DMS53 (cell line): ENCODE measurements at places on chromosomes 5 and 9.
A peak's percentile ranks its signal among the peaks of the same experiment; 100 is the strongest.

- peak; percentile 9 for DNase-seq
These were observed 370.9 kb upstream of the PRR16 start for GRCh38 chr5:120093178-120093577.

- peak; percentile 17 for DNase-seq
These were observed 284.5 kb upstream of the NUDT12 start for GRCh38 chr5:103847060-103847459.

- DNase-seq = peak; percentile 89
These were observed 33.6 kb upstream of the SLC36A1 start for GRCh38 chr5:151413800-151414199.

GRCh38 chr9:19284729-19285128, 54.2 kb downstream of the DENND4C start:
- no peak for DNase-seq

DNA sequence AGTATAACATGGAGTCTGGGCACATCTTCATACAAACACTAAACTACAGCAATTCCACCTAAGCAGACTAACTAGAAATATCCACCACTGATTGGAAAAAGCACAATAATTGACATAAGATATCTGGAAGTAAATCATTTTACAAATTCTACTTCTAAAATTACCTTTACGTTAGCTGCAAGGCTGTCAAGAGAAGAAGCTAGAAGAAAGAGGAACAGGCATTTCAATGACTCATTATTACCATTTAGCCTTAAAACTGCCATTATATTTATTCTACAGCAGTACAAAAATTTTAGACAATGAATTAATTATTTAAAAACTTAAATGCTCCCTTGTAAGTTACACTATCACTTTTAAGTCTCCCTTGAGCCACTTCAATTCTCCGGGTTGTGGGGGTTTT, 43.4 kb upstream of the PLPP6 start:
- no peak for DNase-seq

DNA sequence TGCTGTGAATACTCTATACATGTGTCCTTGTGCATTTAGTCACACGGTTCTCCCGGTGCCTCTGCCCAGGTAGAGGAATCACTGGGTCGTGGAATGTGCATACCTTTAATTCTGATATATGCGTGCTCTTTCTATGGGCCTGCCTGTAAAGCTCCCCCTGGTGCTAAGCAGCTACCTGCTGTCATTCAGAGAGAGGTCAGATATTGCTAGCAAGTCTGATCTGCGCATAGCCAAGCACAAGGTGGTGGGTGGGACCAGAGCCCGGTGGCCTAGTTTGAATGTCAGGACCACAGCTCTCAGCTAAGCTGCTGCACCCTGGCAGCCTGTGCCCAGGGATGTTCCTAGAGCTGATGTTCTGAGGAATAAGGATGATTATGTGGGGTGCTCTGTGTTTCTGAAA, 33.4 kb downstream of the TJP2 start:
- peak; percentile 1 for DNase-seq

GRCh38 chr5:87298692-87299362, 31.1 kb downstream of the RASA1 start:
- no peak for DNase-seq

- DNase-seq = no peak
These were observed 3.0 kb downstream of the LECT2 start for GRCh38 chr5:135951807-135952206.

DNA sequence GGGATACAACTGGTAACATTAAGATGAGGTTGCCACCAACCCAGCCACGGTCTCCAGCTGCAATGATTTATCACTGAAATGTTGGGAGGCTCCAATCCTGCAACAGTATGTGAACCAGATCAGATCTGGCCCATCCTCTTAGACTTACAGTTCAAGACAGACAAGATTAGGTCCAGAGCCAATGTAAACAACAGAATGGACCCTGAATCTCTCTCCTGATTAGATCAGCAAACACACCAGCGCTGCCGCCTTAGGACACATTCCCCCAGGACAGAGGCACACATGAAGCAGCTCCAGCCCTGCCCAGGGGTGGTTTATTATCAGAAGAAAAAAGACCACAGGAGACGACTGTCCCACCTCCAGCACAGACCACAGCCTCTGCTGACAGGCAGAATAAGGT, 82.1 kb downstream of the SLIT3 start:
- DNase-seq = no peak

- DNase-seq = no peak
These were observed 179.6 kb upstream of the CDH9 start for GRCh38 chr5:27217977-27218376.

GRCh38 chr5:131992370-131992769, 19.1 kb downstream of the ACSL6 start:
- no peak for DNase-seq

DNA sequence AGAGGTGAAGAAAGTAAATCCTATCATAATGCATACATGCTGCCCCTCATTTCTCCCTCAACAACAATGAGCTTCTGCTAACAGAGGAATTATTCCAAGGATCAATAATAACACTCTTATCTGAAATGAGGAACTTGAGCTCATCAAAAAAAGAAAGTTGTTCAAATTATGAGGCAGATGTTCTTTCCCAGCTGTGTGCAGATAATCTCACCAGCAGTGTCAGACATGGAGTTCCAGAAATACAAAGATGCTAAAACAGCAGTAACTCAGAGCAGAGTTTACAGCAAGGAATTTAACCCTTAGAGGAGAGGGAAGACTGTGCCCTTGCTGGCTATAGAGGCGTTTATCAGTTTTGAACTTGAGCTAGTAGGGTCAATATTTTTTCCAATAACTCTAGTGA, 153.1 kb downstream of the TRIM36 start:
- no peak for DNase-seq

- DNase-seq = no peak
These were observed 719 bp downstream of the ARL14EPL start for GRCh38 chr5:116032991-116033390.

DNA sequence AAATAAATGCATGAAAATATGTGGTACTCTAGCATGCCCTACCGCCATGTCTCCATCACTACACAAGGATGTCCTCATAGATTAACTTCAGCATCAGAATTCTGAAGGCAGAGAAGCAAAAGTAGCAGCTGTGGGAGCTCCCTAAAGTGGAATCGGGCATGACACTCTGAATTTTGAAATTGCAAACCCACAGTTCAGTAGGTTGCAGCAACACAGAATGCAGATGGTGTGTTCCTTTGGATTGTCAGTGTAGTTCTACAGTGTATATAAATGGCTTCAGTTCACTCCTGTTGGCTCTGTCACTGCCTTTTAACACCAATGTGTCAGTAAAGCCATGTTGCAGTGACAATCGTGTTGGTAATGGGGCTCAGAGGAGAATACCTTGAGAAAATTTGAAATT, 973.6 kb upstream of the WWC1 start:
- DNase-seq = no peak

DNA sequence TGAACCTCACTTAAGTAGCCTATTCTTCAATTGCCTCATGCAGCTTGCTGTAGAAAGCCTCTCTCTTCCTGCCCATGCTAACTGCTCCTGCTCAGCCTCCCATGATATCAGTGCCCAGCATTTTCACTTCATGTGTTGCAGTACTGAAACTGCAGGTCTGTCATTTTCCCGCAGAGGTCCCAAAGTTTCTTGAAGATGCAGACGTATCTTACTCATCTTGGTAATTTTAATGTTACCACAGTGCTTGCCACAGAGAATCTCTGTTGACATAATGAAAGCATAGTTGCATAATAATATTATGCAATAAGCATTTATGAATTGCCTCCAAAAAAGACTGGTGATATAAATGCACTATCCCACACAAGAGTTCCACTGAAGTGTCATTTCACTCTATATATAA, 561.1 kb upstream of the DAP start:
- DNase-seq = no peak

GRCh38 chr9:7118633-7119032, 360.9 kb downstream of the KDM4C start:
- peak; percentile 86 for DNase-seq

- no peak for DNase-seq
These were observed 141.0 kb downstream of the DCP2 start for GRCh38 chr5:113117543-113118115.

DNA sequence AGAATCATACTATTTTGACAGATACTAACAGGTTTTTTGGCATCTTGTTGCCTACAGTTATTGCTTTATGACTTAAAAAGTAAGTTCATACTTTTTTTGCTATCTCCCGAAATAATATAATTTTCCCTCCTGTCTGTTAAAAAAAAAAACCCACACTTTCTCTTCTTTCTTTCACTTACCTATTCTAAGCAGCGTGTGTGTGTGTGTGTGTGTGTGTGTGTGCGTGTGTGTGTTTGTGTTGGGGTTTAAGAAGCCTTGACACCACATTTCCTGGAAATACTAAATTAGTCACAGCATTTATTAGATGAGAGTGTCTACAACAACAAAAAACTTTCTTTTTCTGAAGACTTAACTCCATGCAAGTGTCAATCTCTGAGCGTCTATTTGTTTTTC, 12.4 kb downstream of the TNFAIP8 start:
- DNase-seq = no peak

- DNase-seq = no peak
These were observed 29.6 kb downstream of the IRF1 start for GRCh38 chr5:132460846-132461568.

DNA sequence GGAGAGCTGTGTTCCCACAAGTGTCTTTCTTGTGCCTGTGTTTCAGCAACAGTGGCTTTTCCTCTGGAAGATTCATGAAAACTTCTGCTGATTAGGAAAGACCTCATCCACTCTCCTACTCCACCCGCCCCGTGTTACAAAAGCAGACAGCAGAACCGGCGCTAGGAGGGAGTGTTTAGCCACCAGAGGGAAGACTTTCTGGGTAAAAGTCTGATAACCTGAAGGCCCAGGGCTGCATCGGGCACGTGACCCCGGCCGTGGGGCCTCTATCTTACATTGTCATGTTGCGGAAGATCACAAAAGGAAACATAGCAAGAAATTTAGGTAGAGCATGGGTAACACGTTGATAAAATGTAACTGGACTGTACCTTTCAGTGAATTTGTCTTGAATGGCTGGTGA, 32.0 kb upstream of the DMRT2 start:
- peak; percentile 59 for DNase-seq

GRCh38 chr5:38191693-38192092, 66.7 kb upstream of the EGFLAM start:
- no peak for DNase-seq

- no peak for DNase-seq
These were observed 374.9 kb upstream of the TRPC7 start for GRCh38 chr5:136740228-136740627.

- DNase-seq = no peak
These were observed 99.5 kb downstream of the DAB2IP start for GRCh38 chr9:121750715-121751623.

DNA sequence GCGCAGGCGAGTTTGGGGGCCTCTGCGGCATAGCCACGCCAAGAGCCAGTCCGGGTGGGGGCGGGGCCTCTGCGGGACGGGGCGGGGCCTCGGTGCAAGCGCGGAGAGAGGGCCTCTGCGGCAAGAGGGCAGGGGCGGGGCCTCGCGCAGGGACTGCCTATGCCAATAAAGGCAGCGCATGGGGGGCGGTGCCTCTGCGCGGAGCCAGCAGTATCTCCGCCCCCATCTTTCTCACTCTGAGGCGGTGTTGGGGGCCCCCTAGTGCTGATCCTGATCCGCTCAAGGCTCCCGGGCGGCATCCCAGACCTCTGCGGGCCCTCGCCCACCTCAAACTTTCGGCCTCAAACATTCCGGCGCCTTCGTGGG, 9.2 kb upstream of the GPRIN1 start:
- no peak for DNase-seq

DNA sequence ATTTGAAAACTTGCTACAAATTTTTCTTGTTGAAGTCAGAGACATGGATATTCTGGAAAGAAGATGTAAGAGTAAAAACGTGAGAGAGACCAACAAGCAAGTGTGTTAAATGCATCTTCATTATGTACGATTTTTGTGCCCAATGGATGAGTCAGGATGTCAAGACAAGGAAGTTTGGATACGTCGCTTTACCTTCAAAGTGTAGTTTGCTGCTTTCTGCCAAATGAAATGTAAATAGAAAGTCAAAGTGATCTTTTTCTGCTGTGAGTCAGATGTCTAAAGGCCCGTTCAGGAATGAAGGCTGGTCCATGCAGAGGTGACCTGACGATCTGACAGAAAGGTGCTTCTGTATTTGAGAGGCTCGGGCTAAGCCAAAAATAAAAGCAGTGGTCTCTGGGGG, 273.1 kb upstream of the PIK3R1 start:
- no peak for DNase-seq

- no peak for DNase-seq
These were observed 2.0 kb downstream of the HAVCR2 start for GRCh38 chr5:157106630-157107461.

DNA sequence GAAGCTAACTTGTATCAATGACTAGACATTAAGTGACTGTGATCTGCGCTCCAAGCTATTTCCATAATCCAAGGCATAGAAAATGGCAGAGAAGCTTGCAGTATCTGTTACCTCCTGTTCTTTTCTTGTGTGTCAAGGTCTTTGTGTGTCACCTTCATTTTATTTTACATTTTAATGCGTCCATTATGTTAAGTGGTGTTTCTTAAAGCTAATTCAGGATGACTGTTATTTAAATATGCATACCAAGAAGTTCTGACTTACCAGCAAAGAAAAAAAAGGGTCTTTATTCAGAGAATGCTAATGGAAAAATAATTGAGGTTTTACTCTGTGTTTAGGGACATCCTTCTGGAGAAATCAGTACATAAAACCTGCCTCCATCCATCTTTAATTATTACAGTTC, 52.3 kb downstream of the STK32A start:
- no peak for DNase-seq

DNA sequence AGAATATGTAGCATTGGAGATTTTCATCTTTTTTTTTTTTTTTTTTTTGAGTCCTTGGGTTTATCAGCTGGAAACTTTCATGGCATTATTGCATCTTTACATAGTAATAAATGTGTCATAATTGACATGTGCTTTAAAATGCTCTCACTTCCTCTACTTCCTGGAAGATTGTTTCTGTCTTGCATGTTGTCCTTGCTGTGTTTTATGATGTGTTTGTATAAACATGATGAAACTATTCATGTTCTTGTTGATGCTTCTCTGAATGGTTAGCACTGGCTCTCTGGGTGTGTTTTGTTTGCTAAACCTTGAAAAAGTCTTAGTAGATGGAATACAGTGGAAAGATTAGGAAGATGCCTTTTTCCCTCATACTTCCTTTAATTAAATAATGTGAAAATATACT, 87.9 kb downstream of the IQGAP2 start:
- no peak for DNase-seq

- DNase-seq = peak; percentile 65
These were observed 35.4 kb upstream of the BNIP1 start for GRCh38 chr5:173108914-173109313.

GRCh38 chr5:36523926-36524325, 82.5 kb upstream of the SLC1A3 start:
- no peak for DNase-seq

DNA sequence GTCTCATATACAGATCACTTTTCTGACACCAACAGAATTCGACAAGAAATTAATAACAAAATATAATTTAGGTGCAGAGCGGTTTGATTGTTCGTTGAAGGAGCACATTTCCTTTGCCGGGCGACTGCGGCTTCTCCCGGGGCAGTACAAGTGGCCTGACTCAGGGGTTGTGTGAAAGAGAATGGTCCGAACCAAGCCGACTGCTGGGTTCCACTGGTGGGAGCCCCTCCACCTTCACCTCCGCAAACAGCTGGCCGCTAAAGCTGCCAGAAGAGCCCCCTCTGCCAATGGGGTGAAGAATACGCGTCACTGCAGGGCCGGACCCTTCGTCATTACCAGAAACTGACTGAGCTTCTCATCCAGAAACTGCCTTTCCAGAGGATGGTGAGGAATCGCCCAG, 156.0 kb upstream of the IFNE start:
- no peak for DNase-seq
